ENCODE measurements at places on chromosomes 4 and X.

DNA sequence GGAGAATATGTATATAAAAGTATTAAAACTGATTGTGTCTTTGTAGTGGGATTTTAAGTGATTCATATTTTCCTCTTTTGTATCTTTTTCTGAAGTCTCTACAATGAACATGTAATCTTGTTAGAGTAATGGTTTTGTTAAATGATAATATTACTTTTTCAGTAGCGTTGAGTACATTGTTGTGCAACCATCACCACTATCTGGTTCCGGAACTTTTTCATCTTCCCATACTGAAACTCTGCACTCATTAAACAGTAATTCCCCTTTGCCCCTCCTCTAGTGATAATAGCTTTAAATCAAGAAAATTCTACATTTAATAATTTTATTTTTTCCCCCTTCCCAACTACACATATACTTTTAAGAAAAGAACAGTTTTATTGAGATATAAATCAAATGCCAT lies 23.3 kb downstream of the SHROOM3 start:
- no peak for DNase-seq

GRCh38 chr4:124722071-124722470 lies 9.5 kb upstream of the ANKRD50 start:
- DNase-seq = no peak

GRCh38 chr4:41661442-41662076 lies 87.0 kb downstream of the PHOX2B start:
- DNase-seq = no peak

- DNase-seq = no peak
These were observed 29.6 kb upstream of the KCNE5 start for GRCh38 chrX:109654516-109655109.

GRCh38 chr4:23973308-23973855 lies 83.5 kb upstream of the PPARGC1A start:
- no peak for DNase-seq
